Tibial nerve (tissue), 4 donors: ENCODE measurements at places on chromosomes 6 and 20. TPM values are rescaled to one million over a fixed set of nuclear protein-coding genes. Genes with fewer than 3 reads are reported as not detected.

The TULP4 gene
- total RNA-seq: 103 TPM

The DPPA5 gene
- not detected for total RNA-seq

The SLC2A10 gene
- total RNA-seq: 31.5 TPM

The MYLK4 gene
- 0.42 TPM for total RNA-seq

The SPEF1 gene
- not detected for total RNA-seq

The NRM gene
- 7.1 TPM for total RNA-seq
